ENCODE measurements at places on chromosomes 6 and 20.

DNA sequence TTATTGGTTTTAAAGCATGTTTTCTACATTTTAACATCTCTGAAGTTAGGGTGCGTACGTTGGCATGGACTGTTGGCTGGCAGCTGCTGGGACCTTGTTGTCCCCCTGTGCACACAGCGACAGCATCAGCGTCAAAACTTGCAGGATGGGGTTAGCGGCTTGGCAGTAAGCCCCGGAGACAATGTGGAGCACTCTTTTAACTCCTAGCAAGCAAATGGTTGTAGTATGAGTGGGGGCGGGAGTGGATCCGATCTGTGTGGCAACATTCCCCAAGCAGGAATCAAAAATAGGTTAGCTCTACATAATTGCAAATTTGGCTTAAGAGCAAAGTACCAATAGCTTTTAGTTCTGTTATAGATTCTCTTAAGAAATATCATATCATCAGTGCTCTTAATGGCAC is 70.1 kb downstream of the NRN1 start:
- no peak for DNase-seq

GRCh38 chr20:25484911-25485511 is 77.5 kb downstream of the GINS1 start:
- DNase-seq, result no peak

GRCh38 chr20:6673071-6673470 is 94.4 kb upstream of the BMP2 start:
- no peak for DNase-seq

DNA sequence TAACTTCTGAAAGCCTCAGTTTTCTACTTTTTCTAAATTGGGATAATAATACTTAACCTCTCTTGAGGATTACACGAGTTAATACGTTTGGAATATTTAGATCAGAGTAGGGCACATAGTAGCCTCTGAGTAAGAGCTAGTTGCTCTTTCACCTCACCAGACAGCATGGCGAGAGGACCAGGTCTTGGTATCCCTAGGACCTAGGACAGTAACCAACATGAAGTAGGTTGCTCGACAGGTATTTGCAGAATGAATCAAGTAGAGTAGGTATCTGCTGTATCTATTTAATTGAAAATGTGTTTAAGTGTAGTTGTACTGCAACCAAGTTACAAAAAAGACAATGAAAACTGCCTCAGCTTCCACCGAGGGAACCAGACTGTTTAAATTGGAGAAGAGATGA is 1.4 kb downstream of the CDC5L start:
- no peak for DNase-seq

GRCh38 chr6:139240161-139241010 is 51.4 kb downstream of the TXLNB start:
- no peak for DNase-seq

- no peak for DNase-seq
Measured at GRCh38 chr6:109474995-109475394, 8.0 kb downstream of the ZBTB24 start.

DNA sequence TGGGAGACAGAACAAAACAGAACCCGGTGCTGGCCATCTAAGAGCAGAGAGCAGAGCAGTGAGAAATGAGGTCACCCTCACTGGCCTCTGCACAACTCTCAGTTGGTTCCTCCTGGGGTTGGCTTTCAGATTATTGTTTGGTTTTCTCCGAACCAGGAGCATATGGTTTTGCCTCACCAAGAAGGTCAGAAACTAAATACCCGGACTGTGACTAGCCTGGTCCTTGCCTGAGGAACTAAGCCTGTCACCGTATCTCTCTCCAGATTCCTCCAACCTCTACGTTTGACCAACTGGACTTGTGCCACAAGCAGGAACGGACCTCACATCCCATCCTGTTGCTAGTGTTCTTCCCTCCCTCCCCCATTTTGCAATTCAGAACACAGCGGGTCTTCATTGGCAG is 450.4 kb upstream of the JARID2 start:
- DNase-seq, result no peak

GRCh38 chr6:34236131-34236442 is 586 bp upstream of the HMGA1 start:
- no peak for DNase-seq

DNA sequence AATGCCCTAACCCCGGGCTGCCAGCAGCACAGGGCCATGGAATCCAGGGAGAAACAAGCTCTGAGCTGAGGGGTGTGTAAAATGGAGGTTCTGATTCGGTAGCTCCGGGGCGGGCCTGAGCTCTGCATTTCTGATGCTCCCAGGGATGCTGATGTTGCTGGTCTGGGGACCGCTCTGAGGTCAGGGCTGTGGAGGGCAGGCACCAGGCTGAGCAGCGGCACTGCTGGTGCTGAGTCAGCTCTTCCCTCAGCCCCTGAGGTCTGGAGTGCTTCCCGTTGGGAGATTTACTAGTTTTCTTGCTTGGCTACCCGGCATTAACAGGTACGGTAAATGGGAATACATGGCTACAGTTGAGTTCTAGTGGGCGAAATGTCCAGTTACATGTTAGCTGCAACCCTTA is 18.6 kb upstream of the CST3 start:
- no peak for DNase-seq

GRCh38 chr20:10689385-10689784 is 15.6 kb upstream of the JAG1 start:
- DNase-seq, result no peak

DNA sequence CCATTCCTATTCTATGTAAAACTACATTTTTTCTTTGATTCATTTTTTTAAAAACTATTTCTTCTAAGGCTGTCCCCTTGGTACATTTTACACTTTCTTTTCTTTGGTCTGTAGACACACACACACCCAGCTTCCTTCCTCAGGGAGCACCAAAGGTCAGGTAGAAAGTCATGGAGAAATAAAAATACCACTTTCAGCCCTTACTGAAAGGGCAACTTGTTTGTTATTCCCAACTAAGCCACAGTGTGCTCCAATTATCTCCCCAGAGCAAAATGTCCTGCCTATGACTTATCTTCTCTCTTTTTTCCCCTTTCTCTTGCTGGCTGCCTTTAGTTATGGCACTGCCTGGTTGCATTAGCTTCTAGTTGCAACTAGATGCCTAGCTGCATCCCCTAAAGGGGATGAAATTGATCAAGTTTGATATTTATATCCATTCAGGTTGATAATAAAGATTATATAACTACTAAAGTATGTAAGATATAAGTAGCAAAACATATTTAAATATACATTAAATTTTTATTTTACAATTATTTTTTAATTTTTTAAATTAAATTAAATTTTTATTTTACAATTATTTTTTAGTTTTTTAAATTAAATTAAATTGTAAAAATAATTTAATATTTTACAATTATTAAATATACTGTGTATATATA is 21.6 kb upstream of the LRRC1 start:
- no peak for DNase-seq

DNA sequence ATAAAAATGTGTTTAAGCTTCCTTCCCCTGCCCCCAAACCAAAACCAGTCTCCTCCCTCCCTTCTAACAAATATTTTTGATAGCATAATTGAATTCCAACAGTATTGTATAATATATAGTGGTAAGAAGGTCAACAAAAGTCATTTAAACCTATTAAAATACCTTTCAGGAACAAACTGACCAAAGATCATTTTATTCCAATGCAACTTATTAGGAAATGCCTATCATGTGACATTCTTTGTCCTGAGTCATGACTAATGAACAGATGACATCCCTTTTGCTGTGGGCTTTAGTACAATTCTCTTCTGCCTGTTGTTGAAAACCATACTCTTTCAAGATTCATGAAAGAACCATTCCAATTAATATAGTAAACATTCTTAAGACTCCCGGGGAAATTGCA is 51.5 kb upstream of the TRAF3IP2 start:
- DNase-seq, result no peak

DNA sequence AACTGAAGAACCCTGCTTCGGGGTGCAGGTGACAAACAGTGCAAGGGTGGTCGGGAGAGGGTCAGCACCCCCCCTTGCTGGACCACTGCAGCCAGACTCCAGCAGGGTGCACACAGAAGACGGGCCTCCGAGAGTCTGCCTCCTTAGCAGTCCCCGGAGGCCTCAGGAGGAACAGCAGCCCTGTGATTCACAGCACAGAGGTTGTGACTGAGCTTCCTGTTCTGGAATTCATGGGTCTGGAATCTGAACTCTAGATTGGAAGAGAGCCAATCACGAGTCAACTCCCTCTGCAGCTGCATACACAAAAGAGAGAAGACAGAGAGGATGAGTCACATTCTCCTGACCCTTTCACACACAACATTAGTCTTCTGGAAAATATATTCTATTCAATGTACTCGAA is 249.0 kb upstream of the OPRM1 start:
- DNase-seq, result no peak

GRCh38 chr6:43211955-43212354 is 17.3 kb downstream of the DNPH1 start:
- DNase-seq, result no peak

DNA sequence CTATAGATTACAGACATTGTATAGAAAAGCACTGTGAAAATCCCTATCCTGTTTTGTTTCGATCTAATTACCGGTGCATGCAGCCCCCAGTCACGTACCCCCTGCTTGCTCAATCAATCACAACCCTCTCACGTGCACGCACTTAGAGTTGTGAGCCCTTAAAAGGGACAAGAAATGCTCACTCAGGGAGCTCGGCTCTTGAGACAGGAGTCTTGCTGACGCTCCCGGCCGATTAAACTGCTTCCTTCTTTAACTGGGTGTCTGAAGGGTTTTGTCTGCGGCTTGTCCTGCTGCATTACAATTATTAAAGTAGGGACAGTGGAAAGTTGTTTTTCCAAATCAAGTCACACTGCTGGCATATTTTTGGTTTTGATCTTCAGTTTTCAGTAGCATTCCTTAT is 2.6 kb downstream of the TXLNB start:
- no peak for DNase-seq

GRCh38 chr6:83879746-83880145 is 20.3 kb downstream of the CYB5R4 start:
- DNase-seq, result no peak

DNA sequence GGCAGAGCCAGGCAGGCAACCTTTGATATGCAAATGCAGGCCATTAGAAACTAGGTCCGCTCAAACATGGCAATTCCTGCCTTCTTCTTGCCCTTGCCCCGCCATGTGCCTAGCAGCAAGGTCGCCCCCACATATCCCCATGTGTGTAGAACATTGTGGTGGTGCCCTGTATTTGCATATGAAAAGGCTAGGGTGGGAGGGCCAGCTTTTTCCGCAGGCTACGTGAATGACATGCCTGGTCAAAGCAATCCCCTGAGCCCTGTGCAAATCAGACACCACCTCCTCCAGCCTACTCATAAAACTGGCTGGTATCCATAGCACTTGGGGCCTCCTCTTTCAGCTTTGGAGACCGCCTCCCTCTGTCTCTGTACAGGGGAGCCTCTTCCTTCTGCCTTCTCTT is 31.6 kb downstream of the GSTA2 start:
- DNase-seq, result no peak

- no peak for DNase-seq
Measured at GRCh38 chr6:84575264-84575663, 189.1 kb downstream of the TBX18 start.

- no peak for DNase-seq
Measured at GRCh38 chr6:111724039-111724438, 118.4 kb upstream of the TRAF3IP2 start.

DNA sequence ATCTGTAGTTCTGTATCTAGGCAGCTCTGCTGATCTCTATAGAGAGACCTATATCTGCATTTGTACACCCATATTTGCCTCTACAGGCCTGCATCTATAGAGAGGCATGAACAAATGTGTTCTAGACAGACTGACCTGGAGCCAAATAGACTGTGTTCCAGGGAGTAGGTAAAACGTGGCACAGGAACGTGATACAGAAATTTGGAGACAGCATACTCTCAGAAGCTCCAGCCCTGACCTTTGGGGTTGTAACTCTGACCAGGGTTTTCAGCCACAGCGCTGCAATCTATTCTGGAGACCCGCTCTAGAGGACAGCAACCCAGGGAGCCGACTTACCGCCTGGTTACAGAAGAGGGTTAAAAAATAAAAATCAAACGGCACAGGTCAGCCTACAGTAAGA is 983 bp downstream of the RBBP9 start:
- no peak for DNase-seq

DNA sequence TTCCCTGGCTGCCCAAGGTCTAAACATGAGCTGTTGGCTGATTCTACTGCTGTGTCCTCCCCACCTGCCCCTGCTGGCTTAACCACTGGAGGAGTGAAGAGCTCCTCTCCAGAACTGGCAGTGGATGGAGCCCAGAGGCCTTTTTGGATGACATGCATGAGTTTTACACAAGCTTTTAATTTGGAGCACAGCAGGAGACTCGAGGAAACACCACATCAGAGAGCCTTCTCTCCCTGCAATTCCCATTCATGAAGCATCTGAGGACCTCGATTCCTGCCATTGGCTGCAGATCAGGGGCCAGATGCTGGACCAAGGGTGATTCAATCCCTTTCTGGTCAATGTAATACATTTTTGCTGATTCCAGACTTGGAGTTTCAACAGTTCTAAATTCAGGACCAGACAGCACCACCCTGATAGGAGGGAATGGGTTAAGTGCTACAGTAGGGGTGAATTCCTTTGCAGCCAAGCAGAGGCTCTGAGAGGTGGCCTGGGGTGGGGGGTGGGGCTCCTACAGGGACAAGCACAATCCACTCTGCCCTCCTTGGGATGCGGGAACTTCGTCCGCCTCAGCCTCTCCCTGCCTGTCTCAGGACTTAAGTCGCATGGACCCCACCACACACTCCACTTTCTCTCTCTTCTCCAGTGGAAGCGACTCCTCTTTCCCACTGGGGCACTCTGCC is 599 bp upstream of the PSORS1C1 start:
- DNase-seq, result no peak

DNA sequence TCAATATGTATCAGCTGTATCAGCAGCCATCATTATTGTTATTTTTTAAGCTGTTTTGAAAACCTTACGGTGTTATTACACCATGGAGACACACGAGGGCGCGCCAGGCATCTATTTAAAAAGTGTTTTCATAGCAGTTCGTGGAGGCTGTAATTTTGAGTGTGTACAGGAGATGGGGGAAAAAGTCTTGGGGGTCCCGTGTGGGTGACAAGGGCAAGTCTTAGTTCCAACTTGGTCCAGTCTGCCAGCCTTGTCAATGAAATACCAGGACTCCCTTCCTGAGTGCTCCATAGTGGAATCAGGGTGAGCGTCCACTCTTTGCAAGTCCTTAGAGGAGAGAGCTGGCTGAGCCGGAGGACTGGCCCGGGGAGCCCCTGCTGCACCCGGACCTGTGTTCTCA is 43.3 kb downstream of the SLC2A10 start:
- DNase-seq, result no peak

Measured in nucleus accumbens (tissue), 56 donors.